ENCODE measurements at places on chromosomes 12 and 14.

DNA sequence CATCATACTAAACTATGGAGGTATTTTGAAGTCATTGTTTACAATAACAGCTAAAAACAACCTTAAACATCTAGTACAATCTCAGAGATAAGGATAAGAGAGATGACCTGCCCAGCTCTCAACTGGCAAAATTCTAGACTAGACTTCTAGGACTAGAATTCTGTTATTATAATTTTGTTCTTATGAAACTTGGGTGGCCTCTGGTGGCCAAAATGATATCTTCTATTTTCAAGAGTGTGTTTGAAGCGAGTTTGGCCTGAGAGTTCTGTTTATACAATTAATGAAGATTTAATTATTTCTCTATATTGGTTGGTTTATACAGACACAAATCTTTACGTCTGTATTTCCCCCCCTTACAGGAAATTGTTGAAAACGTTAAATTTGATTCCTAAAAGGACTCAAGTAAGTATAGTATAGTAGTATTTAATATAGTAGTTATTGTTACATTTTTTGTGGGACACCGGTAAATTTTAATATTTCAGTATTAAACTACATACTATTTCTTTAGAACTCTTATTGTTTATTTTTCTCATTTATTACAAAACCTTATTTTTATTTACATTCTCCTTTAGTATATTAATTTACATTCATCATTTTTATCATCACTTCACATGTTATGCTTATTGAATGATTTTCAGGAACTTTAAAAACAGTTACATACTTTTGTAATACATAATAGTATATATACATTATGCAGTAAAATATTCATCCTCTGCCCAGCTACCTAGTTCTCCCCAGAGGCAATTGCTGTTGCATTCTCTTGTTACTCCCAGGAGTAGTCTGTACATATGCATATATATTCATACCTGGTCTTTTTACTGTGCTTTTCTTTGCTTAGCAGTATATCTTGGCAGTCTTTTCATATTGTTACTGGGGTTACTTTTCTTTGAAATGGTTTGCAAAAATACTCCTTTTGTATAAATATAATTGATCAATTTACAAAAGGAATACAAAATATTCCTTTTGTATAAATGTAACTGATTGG lies 6.6 kb downstream of the PPHLN1 start:
- DNase-seq = peak; percentile 39

DNA sequence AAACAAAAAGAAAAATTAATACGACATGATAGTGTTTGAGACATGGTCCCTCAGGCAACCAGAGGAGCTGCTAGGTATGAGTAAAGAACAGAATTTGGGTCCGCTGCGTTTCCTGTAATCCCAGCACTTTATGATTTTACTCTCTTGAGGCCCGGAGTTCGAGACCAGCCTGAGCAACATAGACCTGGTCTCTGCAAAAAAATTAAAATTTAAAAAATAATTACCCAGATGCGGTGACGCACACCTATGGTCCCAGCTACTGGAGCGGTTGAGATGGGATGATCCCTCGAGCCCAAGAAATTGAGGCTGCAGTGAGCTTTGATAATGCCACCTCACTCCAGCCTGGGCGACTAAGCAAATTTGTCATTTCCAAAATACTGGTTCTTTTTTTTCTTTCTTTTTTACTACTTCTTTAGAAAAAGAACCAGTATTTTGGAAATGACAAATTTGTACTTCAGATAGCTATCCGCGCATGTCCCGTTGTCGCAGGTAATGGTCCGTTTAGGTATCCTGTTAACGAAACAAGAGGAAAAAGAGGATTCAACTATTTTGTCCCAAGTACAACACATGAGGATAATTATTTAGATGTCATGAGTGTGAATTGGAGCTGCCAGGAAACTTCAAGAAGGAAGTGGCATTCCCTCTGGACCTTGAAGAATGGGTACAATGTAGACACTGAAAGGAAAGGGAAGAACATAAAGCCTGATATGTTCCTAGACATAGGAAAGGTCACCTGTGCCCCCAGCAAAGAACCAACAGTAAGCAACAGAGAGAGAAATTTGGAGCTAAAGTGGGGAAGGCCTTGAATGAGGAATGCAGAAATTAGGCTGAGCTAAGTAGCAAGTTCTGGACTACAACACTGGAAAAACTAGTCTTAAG lies 1.2 kb upstream of the HECTD1 start:
- DNase-seq = no peak

DNA sequence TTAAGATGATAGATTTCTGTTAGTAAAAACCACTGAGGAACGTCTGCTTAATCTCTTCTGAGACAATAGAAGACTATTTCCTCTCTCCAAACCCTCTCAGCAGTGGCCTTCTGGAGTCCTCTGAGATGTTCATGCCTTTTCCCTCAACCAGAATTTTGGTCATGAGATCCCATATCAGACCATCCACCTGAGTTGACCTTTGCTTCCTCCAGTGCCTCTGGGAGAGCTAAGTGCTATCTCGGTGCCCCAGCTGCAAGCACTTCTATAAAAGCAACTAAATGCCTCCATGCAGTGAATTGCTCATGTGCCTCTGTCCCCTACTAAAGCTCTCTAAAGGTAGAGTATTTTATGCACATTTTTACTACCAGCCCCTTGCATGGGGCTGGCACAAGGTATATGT lies 172.8 kb upstream of the BCL2L14 start:
- no peak for DNase-seq

DNA sequence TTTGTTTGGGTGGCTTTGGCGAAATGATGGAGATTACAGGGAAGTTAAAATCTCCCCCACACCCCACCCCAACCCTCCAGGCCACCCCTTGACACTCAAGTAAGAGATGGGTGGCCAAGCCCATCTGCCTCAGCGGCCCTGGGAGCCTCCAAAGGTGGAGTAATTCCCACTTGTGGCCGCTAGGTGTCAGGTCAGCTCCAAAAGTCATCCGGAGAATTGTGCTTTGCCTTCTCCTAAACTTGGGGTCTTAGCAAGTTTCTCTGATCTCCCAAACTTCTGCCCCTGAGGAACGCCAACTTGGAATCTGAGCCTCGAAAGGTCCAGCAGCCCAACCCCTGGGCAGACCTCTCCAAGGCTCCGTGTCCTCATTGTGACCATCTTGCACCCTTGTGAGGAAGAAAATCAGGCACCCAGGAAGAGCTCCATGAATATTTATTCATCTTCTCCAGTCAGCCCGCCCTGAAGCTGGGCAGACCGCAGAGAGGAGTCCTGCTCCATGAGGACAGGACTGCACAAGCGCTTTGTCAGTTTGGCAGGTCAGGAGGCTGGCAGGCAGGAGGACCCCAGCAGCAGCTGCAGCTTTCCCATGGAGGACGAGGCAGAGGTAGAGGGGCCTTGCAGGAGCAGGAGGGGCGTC lies 46.7 kb downstream of the LRRC74A start:
- DNase-seq = no peak

DNA sequence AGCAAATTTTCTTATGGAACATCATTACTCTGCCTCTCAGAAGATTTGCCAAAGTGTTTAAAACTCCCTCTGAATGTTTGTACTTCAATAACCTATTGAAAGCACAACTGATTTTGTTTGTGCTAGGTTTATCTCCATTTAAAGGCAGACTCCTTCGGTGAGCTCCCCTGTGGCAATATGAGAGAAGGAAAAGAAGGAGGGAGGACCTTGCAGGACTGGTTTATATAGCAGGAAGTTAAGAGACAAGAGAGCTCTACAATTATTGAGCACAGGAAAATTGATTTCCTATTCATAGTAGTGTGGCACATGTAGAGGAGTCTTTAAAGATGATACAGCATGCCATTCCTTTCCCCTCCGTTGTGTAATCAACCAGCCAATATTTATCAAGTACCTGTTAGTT lies 75.5 kb downstream of the PDE3A start:
- no peak for DNase-seq

- DNase-seq = no peak
Measured at GRCh38 chr12:78674311-78675090, 190.1 kb upstream of the SYT1 start.

DNA sequence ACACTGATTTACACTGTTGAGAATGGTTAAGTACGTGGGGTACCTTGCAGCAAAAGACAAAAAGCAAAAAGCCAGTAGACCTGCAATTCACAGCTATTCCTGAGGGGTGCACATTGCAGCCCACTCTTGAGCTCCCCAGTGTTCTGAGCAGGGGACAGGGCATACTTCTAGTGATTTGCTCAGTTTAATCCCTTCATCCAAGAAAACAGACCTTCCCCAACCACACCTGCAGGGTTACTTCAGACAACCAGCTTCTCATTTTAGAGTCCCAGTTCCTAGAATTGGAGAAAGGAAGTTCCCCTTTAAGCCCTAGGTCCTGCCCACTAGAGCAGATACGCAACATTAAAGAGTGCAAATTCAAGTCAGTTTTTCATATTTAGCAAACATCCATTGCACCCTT lies 3.6 kb upstream of the WSB2 start:
- DNase-seq = no peak

- DNase-seq = no peak
Measured at GRCh38 chr12:21568115-21568514, 36.5 kb downstream of the GYS2 start.

DNA sequence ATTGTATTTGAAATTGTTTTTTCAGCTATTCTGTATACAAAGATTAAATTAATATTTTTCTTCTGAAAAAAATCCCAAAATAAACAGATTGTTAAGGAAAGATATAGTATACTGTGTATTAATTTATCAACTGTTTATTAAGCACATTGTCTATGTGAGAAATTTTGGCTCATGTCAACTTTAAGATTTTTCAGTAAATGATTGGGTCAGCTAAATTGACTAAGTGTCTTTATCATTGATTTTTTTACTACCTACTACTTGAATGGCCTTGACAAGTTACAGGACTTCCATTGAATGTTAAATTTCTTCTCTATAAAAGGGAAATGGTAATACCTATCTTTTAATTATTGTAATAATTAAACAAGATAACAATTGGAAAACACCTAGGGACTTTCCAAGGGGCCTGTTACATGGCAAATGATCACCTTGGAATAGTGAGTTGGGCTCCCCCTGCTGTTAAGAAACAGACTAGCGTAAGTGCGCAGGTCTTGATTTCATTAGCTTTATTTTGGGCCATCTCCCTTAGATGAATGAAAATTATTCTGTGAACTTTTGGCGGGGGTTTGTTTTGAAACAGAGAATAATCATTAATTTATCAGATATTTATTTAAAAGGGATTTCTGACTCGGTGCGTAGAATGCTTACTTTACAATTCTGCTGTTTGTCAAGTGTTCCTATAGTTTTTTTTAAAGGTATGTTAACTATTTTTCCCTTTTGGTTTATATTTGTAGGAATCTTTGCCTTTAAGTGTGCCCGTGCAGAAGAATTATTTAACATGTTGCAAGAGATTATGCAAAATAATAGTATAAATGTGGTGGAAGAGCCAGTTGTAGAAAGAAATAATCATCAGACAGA lies 14.5 kb upstream of the CCT2 start:
- DNase-seq = peak; percentile 46

GRCh38 chr14:90017371-90017770 lies 44.4 kb upstream of the KCNK13 start:
- no peak for DNase-seq

- DNase-seq = no peak
Measured at GRCh38 chr12:89383235-89384049, 31.1 kb upstream of the DUSP6 start.

- no peak for DNase-seq
Measured at GRCh38 chr14:58784931-58785330, 147.2 kb downstream of the DACT1 start.

- DNase-seq = no peak
Measured at GRCh38 chr14:29637411-29637810, 290.2 kb downstream of the PRKD1 start.

DNA sequence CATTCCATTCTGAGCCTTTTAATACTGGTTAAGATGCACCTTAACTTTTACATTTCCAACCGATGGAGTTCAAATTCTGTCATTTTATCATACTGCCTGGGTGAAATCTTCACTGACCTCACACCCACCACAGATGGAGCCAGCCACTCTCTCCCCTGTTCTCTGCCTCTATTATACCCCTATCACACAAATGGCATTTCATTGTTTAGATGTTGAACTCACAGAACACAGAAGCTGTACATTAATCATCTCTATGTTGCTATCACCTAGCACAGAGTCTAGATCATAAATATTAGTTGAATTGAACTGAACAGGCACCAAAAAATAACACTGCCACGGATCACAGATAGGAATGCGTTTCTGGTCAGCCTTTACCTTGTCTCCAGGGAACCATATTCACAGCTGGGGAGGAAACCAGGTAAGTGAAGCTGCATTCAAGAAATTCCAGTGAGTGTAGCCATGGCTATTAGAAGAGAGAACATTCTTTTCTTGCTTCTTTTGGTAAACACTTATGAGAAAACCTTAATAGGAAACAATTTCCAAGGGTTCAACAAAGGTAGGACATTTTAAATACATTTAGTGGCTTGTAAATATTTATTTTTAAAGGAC lies 194.9 kb upstream of the RMST start:
- DNase-seq = no peak

- DNase-seq = no peak
Measured at GRCh38 chr14:97217111-97217885, 420.1 kb downstream of the VRK1 start.

DNA sequence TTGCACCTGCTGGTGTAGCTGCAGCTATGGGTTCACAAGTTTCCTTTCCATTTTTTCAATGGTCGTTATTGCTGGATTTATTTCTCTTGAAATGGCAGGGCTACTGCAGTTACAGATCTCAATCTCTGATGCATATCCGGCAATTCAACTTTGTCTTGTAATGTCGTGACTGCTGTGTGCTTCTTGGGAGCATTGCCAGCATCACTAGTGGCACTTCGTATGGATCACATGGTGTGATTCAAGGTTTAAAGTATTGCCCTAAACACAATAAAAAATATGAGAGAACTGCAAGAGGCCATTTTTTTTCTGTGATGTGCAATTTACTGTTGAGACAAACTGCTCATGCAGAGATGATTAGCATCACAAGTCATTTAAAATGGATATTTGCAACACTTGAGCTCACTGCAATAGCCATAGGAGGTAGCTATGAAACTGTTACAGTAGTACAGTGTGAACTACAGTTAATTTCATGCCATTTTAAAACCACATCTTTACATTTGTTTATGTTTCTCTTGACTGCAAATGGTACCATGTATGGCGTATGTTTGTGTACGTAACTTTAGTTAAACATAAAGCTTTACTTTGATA lies 217.4 kb upstream of the PDE3A start:
- no peak for DNase-seq

DNA sequence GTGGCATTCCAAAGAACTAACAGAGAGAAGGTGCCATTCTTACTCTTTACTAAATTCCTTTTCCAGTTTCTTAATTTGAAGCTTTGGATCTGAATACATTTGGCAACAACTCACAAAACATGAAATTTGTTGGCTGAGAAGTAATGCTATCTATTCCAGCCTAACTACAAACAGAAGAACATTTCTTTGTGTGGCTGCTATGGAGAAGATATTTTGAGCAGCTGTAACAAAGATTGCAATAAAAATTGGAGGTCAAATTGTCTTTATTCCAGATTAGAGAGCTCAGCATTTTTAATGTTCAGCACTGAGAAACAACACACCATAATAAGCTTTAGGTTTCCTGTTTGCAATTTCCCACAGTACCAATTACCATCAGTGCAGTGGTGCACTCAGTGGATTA lies 835.8 kb upstream of the FLRT2 start:
- no peak for DNase-seq

- DNase-seq = no peak
Measured at GRCh38 chr12:50603817-50604639, 99.2 kb downstream of the DIP2B start.

Measured in amniotic stem cell (primary cell).